Fibroblast of skin of left quadriceps (primary cell): ENCODE measurements at places on chromosomes 16 and 17.

- peak; percentile 15 for DNase-seq
Measured at GRCh38 chr17:28547623-28548416, 4.6 kb downstream of the UNC119 start.

- DNase-seq, result peak; percentile 41
Measured at GRCh38 chr17:16428098-16428882, 12.9 kb downstream of the TRPV2 start.

DNA sequence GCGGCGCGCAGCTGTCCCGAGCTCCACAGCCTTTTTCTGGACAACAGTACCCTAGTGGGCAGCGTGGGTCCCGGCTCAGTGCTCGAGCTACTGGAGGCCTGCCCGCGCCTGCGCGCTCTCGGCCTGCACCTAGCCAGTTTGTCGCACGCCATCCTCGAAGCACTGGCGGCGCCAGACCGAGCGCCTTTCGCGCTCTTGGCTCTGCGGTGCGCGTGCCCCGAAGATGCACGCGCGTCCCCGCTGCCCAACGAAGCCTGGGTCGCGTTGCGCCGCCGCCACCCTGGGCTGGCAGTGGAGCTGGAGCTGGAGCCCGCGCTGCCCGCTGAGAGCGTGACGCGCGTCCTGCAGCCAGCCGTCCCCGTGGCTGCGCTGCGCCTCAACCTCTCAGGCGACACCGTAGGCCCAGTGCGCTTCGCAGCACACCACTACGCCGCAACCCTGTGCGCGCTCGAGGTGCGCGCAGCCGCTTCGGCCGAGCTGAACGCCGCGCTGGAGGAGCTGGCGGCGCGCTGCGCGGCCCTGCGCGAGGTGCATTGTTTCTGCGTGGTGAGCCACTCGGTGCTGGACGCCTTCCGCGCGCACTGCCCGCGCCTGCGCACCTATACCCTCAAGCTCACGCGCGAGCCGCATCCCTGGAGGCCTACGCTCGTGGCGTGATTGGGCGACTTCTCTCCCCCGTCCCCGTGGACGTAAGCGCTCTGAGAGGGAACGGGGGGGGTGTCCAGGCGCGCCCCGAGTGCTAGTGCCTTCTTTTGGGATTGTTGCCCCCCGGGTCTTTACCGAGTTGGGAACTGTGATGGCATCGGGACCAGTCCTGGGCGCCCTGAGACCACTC is 1.2 kb upstream of the HSF4 start:
- DNase-seq, result no peak

DNA sequence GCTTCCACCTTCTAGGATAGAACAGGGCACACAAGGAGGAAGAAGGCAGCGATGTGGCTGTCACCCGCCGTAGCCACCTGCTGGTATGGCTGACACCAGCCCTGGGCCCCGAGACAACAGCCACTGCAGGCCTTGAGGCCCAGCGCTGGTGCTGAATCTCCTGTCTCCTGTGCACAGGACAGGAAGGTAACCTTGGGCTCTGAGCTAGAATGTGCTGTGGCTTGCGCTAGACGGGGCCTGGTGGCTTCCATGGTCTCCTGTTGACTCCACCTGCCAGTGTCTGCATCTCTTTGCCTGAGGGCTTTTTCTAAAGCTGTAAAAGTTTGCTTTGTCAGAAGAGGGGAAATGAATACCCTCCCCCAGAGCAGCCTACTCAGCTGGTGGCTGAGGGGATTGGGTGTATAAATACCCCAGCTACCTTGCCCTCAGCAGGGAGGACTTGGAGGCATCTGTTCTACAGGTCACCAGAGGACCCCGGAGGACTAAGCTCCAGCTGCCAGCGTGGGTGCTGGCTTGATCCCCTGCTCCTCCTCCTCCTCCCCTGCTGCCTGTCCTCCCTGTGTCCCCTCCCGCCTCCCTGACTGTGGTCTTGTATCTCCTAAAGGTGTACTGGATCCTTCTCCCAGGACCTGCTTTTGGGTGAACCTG is 76.1 kb upstream of the SDK2 start:
- DNase-seq, result no peak

DNA sequence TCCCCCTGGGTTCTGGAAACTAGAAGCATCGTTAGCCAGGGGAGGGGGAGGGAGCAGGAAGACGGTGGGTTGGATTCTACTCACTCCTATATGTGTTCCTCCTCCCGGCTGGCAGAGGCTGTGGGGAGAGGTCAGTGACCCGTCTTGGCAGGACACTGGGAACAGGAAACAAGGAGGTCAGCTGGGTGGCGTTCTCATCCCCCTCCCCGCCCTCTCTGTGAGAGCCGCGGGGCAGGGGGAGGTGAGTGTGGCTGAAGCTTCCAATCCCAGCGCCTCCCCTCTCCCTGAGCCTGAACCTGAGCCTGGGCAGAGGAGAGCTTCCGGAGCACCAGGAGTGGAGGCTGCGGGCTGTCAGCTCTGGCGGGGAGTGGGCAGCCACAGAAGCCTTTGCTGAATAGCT is 12.5 kb downstream of the GPRC5C start:
- no peak for DNase-seq

DNA sequence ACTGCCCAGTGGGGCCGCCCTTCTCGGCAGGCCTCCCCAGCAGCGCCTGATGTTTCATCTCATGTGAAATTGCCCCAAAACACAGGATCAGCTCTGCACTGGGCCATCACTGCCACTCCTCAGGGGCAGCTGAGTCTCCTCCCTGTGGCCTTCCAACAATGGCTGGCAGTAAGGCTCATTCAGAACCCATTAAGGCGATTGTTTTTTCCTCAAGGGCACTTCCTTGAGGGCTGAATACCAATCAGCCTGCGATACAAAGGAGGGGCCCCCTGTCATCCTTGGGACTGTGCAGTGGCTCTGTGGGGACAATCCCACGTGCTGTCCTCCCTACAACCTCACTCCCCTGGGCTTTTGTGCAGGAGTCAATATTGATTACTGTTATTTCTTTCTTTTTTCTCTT is 47.5 kb downstream of the XYLT1 start:
- no peak for DNase-seq

- no peak for DNase-seq
Measured at GRCh38 chr16:17101646-17102045, 369.1 kb downstream of the XYLT1 start.

DNA sequence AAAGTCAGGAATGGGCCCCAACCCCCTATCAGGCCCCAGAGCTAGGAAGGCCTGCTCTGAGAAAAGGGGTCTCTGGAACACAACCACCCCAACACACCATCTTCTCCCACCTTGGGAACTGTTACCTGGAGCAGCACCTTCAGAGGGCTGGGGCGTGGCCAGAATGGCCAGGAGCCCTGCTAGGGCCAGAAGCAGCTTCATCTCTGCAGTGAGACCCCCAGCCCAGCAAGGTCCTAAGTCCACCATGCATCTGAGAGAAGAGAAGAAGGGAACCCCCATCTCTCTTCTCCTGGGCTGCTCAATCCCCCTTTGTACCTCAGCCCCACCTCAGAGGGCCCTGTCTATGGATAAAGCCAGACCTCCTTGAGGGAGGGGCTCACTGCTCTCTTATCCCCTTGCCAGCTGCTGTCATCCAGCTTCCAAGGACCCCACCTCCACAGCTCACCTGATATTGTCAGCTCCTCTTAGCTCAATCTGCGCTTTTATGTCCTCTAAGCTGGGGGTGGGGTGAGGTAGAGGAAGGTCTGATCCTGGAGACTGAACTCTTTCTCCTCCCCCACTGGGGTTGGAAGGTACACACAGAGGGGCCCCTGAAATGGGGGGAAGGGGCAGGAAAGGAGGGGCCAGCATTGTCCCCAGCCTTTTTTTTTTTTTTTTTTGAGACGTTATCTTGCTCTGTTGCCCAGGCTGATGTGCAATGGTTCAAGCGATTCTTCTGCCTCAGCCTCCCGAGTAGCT is at the start of gene MPO:
TSS of gene MPO (minus strand) at position 456 of the 738 bp plus-strand sequence. CDS start at position 279, 177 bp downstream.
- no peak for DNase-seq

DNA sequence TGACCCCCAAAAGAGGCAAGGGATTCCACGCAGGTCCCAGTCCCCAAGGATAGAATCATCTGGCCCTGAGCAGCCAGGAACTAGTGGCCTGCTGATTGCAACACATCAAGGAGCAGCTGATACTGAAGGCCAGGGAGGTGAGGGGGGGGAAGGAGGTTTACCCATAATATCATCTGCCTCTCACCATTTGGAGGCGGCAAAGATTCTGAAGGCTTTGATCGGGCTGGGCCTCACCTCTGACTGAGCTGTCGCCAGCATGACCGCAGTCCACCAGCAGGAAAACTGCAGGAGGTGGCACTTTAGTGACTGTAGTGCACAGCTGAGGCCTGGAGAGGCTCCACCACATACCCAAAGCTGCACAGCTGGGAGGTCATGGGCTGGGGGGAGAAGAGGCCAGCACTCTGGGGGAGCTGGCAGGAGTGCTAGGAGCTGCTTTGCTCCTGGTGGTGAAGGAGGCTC is 20.5 kb upstream of the ITGA3 start:
- DNase-seq, result no peak

DNA sequence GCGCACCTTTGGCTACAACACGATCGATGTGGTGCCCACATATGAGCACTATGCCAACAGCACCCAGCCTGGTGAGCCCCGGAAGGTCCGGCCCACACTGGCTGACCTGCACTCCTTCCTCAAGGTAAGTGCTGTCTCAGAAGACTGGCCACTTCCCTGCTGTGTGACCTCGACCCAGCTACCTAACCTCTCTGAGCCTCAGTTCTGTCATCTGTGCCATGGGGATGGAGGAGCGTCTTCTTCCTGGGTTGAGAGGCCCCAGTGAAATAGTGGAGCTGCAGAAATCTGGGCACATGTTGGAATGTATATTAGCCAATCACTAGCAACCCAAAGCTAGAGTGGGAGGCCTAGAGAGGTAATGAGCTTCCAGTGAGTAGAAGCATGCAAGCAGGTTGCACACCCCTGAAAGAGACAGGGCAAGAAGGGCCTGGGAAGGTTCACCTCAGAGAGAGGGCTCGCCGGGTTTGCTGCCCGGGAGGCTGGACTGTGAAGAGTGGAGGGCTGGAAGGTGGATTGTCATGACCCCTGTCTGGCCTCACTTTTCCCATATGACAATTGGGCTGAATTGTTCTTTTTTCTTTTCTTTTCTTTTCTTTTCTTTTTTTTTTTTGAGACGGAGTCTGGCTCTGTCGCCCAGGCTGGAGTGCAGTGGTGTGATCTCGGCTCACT is 521 bp downstream of the SLC12A3 start:
- no peak for DNase-seq

GRCh38 chr17:8153031-8153451 is 837 bp upstream of the PER1 start:
- no peak for DNase-seq

DNA sequence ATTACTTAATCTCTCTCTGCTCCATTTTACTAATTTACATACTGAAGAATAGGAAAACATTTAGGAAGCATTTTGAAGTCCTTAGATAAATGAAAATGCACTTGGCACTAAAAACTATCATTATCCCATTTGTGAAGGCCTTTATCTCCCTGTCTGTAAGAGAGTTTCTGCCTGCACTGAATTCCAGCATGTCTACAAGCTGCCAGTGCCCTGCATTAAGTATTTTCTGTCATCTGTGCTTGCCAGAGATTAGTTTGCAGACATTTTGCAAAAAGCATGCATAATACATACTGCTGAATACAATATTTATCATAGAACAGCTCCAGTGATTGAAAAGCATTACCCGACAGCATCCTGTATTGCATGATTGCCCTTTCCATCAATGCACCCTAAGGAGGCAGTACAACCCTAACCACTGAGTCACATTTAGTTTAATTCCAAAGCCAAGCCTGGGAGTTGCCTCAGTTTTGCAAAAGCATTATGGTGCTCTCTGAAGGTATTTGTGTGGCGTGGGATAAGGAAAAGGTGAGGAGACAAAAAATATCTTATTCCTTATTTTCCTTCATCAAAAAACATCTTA is 280.2 kb upstream of the TOM1L1 start:
- DNase-seq, result no peak

GRCh38 chr17:28256881-28257280 is 62.1 kb upstream of the TMEM97 start:
- DNase-seq, result no peak

DNA sequence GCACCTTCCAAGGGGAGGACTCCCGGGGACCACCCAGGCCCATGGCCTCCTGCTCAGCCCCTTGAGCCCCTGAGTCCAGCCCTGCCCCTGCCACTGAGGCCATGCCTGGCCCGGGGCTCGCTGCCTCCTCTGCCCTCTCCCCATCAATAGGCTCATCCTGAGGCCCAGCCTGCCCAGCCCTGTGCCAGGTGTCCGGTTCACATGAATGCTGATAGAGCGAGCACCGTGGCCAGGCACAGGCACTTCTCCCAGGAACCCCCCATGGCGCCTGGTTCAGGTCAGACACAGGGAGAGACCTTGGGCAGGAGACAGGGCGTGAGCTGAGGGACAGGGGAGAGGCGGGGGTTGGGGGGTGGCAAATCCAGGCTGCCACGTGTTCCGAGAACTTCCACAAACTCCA is 2.8 kb upstream of the PVALEF start:
- DNase-seq, result no peak
